NCI-H2107 (cell line): ENCODE measurements at places on chromosomes 7 and 10.
A peak's percentile ranks its signal among the peaks of the same experiment; 100 is the strongest.

GRCh38 chr10:79153745-79154144 is 85.0 kb downstream of the ZMIZ1 start:
- DNase-seq: no peak

DNA sequence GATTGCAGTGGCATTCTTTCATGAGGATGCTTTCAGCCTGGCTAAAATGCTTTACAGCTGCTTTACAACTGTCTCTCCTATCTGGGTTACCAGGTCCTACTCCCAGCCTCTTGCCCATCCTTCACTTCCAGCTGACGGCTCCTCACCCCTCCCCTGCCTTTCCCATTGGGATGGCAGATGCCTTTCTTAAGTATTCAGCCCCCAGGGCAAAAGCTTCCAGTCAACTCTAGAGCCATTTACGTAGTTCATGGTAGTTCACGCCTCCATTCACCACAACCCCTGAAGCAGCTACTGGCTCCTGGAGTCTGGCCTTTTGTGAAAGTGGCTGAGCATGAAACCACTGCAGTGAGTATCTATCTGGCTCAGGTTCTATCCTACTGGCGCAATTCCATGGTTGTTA is 17.2 kb upstream of the BMPER start:
- no peak for DNase-seq

DNA sequence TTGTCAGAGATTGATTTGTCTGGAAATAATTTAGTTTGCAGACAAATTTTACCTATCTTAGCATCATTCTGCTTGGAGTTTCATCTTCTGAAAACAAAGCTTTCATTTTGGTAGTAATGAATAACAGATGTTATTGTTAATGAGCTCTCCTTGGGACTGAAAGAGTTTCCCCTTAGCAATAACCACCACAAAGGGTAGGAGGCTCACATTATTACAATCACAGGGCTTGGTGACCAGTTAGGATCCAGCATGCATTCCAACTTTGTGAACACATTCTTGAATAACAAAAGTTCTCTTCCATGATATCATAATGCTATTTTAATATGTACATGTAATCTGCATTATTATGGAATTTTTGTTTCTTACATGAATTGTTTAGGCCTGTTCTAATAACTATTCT is 148.8 kb upstream of the VWC2 start:
- no peak for DNase-seq

GRCh38 chr7:134184767-134185166 is 57.6 kb downstream of the LRGUK start:
- no peak for DNase-seq

DNA sequence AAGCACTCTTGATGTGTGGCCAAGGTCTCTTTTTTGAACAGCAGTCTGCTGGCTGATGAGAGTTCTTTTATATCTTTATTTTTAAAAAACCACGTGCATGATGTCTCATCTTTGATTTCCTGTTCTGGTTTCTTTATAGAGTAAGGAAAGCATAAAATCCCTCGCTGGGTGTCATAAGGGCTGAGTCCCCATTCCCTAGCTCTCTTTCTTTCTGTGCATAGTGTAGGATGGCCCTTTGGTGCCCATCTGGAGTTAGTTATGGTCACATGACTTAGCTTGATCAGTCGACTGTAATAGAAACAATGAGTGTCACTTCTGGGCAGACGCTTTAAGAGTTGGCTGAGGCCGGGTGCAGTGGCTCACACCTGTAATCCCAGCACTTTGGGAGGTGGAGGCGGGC is 38.5 kb downstream of the GHRHR start:
- DNase-seq: no peak

GRCh38 chr7:141097430-141097829 is 23.6 kb downstream of the TMEM178B start:
- DNase-seq: no peak

GRCh38 chr7:154967401-154967955 is 35.4 kb downstream of the PAXIP1 start:
- no peak for DNase-seq

DNA sequence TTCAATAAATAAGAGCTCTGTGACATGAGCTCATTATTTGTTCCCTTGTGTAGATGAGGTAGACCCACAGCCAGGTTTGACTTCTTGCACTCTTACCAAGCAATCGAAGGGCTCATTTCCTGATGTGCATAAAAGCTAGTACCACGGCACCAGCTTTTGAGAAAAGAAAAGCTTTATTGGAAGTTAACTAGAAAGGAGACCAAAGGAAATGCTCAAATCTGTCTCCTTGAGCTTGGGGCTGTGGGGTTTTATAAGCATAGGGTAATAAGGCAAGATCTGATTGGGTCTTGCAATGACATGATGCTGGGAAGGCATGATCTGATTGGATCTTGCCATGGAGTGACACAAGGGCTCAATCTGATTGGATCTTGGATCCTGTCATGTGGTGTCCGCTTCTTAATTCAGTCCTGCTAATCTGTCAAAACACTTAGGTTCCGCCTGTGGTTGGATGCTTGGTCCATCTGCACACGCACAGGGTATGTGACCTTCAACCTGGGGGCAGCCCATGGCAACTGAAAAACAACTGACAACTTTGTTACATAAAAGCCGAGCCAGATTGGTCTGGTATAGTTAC is 47.8 kb upstream of the FRMD4A start:
- no peak for DNase-seq

- DNase-seq: no peak
These were observed 74.0 kb upstream of the AFAP1L2 start for GRCh38 chr10:114478281-114478680.

GRCh38 chr10:132892004-132892403 is 50.4 kb downstream of the CFAP46 start:
- DNase-seq: no peak

GRCh38 chr7:22758576-22758975 is 31.6 kb downstream of the IL6 start:
- no peak for DNase-seq

DNA sequence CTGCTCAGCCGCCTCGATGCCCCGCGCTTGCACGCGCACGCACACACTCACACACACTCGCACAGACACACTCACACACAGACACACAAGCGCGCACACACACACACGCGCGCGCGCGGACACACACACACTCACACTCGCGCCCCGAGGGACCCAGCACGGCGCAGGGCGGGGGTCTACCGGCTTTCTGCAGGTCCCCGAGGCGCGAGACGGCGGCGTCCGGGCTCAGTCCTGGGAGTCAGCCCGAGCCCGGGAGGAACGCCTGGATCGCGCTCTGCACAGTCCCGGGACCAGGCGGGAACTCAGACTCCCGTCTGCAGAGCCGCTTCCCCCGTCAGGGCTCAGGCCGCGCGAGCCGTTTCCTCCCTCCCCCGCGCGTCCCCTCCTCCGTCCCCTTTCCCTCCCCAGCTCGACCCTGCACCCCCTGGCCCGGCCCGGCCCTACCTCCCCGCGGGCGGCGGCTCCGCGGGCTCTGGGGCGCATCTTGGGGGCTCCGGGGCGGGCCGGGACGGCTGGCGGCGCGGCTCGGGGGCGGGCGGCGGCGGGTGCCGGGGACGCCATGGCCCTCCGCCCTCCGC is 464 bp downstream of the DENND2A start:
- DNase-seq: peak; percentile 41

DNA sequence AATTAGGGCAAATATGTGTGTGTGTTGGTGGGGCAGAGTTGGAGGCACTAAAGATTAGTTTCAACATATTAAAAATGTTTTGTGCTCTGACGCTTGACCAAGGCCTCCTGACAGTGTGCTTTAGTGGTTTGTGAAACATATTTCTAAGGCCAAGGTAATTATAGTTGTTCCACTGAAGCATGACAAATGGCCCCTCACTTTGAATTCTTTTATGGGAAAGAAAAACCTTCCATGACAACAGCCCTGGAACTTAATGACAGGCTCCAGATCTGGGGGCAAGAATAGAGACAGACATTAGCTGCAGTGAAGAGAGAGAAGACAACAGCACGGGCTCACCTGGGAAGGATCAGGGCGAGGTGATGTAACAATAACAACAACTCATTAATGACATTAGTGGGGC is 155.8 kb downstream of the CHN2 start:
- DNase-seq: no peak

DNA sequence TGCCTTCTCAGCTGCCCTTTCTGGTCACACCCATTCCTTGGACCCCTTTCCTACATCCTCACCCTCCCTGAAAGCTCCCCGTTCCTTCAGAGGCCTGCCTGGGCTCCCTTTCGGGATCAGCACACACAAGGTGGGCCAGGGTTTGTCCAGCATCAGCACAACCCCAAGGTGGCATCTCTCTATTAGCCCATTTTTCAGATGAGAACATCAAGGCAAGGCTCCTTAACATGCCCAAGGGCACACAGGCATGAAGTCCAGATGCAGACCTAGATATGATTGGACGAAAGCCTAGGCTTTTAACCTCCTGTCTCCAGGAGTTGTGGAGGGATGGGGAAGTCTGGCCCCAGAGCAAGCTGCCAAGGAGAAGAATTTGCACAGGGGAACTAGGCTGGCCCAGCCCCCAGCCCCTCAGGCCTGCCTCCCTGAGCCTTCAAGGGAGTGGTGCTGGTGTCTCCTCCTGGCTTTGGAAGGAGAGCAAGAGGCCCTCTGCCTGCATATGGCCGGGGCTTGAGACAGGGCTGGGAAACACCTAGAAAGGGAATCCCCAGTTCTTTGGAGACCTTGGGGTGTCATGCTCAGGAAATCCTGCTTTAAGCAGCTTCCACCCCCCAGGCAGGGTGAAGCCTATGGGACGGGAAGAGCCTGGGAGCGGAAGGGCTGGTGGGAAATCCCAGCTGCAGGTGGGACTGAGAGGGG is 9.0 kb upstream of the VSIR start:
- DNase-seq: no peak

GRCh38 chr10:79418274-79418673 is 27.1 kb downstream of the ZCCHC24 start:
- DNase-seq: no peak

GRCh38 chr10:71084818-71085126 is 127.6 kb upstream of the UNC5B start:
- DNase-seq: no peak

- no peak for DNase-seq
These were observed 33.9 kb downstream of the ENTPD1 start for GRCh38 chr10:95789902-95790301.

DNA sequence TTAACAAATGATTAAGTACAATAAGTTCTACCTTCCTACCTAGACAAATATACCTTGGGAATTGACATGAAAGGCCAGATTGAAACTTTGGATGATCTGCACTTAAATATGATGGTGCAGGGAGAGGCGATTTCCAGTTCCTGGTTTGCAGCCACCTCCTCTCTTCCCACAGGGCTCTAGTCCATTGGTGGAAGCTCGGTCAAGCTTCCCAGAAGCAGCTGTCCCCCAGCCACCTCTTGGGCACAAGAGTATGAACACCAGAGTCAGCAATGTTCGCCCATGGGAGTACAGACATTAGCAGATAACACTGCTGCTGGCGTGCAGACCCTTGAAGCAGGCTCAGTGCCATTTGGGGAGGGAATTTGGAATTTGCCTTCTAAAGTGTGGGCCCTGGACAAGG is 1.5 kb upstream of the CPVL start:
- DNase-seq: no peak

GRCh38 chr10:13373644-13374043 is 25.6 kb upstream of the SEPHS1 start:
- no peak for DNase-seq

DNA sequence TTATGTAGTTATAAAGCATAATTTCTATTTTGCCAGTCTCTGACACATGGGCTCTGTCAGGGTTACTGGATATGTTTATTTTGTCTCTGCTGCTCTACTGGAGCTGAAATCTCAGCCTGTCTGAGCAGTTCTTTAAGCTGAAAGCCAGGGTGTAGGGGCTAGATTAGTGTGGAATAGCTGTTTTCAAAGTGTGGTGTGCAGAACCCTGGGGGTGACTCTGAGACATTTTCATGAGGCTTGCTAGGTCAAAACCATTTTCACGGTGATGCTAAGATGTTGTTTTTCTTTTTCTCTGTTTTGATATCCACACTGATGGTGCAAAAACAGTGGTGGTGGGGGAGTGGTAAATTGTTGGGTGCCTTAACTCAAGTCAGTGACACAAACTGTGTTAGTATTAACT is 45.5 kb downstream of the CREM start:
- no peak for DNase-seq

DNA sequence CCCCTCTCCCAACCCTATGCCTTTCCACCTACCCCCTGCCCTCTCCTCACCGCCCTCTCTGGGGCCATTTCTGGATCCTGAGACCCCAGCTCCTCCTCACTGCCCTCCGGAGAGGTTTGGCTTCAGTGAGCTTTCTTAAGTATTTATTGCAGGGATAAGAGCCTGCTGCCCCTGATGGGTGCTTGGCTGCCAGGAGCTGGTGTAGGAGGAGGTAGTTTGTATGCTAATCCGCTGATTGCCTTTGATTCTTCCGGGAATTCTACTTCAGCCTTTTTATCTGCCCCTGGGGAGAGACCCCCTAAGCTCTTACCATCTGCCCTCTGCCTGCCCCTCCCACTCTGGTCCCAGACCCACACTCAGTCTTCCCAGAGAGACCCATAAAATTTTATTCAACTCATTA is 263.5 kb upstream of the PODXL start:
- no peak for DNase-seq

DNA sequence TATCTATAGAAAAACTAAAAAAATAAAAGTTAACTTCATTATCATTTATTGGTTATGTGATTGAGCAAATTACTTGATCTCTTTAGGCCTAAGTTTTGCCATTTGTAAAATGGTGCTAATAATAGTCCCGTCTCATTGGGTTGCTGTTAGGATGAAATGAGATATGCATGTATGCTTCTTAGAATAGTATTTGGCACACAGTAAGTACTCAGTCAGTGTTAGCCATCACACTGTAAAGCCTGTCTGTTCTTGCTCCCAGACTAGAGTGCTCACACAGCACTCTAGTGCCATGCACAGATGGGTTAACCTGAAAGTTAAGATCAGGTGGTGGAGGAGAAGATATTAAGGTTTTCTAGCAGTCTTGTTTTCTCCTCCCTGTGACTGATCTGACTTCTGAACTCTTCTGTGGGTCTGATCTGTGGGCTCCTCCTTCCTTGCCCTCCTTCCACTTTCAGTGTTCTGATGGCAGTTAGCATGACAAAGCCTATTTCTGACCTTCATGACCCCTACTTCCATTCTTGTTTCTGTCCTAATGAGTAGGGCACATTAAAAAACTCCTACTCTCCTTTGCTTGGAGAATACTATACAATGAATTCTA is 167.5 kb downstream of the RNLS start:
- DNase-seq: no peak

GRCh38 chr7:151934584-151934983 is 21.7 kb upstream of the GALNTL5 start:
- no peak for DNase-seq

- DNase-seq: no peak
These were observed 154.9 kb downstream of the WDR11 start for GRCh38 chr10:121005948-121006587.

DNA sequence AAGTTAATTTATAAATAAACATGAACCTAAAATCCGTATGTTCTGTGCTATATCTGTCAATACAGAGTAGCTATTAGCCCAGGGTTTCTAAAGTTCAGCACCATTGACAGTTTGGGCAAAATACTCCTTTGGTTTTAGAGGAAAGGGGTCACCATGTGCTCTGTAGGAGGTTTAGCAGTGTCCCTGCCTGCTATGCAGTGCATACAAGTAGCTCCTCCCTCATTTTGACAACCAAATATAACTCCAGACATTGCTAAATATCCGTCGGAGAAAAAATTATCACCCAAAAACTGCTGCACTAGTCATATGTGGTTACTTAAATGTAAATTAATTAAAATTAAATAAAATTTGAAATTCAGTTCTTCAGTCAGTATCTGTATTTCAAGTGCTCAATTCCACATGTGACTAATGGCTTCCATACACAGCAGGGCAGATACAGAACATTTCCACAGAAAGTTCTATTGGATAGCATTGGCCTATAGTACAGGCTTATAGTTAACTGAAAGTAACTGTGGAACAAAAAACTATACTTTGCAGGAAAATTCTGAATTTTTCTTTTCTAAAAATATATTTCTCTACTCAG is 6.4 kb downstream of the UPF2 start:
- DNase-seq: no peak

- no peak for DNase-seq
These were observed 103.3 kb downstream of the FAM107B start for GRCh38 chr10:14671386-14671831.
